PC-9 (cell line): ENCODE measurements at places on chromosomes 1 and 21. TPM values are rescaled to one million over a fixed set of nuclear protein-coding genes. Genes with fewer than 3 reads are reported as not detected.

- no peaks in the 10 kb centered on the region for H3K36me3 ChIP-seq
- H3K27ac ChIP-seq, result no peak overlapping the region
- H3K27me3 ChIP-seq, result no peaks in the 10 kb centered on the region
- peaks cover 17% of the 10 kb centered on the region for H3K4me1 ChIP-seq
- no peak overlapping the region for H3K4me3 ChIP-seq
Observed at GRCh38 chr21:41623945-41624344, 116.0 kb upstream of the TMPRSS2 start.

DNA sequence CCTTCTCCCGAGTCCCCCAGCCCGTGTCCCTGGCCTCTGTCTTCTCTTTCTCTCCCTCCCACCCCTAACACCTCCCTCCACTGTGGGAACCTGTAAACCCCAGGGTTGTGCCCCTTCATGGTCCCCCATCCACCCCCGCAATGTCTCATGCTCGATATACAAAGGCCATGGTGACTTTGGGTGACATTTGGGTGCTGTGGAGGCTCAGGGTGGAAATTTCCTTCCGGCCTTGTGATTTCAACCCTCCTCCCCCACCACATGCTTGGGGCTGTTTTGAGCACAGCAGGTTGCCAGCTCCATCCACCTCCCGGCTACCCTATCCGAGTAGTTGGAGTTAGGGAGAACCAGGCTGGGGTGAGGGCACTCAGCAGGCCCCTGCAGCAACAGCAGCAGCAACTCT lies 25.7 kb upstream of the VPS13D start:
- H3K4me1 ChIP-seq, result no peaks in the 10 kb centered on the region
- H3K36me3 ChIP-seq, result no peaks in the 10 kb centered on the region
- DNase-seq, result no peak
- no peak overlapping the region for H3K4me3 ChIP-seq

Gene COL11A1
- not detected in 2 replicates for total RNA-seq

Gene VSIG8
- not detected in 2 replicates for total RNA-seq

Gene AQP10
- not detected in 2 replicates for total RNA-seq

Gene CRYBG2
- 21.7 and 24.6 TPM in 2 replicates for total RNA-seq

Gene TSPEAR
- not detected in 2 replicates for total RNA-seq
